ENCODE measurements at places on chromosomes 3 and 15.

GRCh38 chr3:42066516-42067181 lies 24.5 kb upstream of the TRAK1 start:
- no peak for DNase-seq

DNA sequence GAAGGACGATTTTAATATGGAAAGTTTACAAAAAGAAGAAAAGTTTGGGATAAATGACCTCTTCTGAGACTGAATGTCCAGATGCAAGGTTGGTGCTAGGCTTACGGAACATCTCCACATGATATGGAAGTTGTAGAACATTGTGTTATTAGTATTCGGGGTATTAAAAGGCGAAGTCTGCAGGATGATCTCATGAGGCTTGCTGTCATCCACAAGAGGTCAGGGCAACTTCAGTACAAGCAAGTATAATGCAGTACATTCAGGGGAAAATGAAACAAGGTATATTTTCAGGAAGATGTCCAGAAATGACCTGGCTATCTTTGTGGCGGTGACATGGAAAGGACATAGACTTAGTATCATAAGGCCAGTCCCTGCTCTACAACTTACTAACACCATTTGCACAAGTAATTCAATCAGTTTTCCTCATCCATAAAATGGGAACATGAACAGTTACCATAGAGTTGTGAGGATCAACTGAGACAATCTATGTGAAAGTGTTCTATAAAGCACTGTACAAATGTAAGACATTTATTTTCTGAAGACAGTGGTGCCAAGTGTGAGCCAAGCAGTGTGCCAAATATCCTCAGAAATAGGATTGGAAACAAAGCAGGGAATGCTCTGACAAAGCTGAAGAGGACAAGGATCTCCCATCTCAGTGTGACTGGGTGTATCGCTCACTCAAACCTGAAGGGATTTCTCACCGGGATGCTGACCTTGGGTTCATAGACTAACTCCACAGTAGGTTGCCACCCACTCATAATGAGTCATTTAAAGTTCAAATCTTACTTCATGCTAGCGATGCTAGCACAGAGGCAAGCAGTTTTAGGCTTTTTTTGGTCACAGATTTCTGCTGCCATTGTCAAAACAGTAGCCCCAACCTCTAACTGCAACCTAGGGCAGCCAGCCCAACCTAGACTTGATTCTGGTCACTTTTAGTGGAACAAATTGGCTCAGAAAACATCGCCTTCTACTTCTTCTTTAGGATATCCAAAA lies 118.3 kb downstream of the TIGIT start:
- no peak for DNase-seq

- DNase-seq: no peak
Observed at GRCh38 chr3:172153335-172153861, 114.0 kb downstream of the FNDC3B start.

DNA sequence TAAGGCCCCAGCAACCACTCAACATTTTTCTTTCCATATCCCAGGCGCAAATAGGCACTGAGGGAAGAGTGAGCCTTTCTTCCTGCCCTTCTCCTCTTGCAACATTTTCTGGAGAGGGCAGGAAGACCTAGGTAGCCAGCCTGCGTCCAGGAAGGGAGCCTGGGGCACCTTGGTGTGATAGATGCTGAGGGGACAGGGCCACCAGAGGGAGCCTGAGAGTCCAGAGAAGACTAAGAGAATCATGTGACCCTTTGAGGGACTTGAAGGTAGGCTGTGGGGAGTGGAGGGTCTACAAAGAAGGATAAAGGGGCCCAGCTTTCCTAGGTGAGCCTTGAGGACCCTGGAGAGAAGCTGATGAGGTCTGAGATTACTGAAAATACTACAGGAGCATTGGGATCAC lies 346.6 kb downstream of the CNTN6 start:
- no peak for DNase-seq

DNA sequence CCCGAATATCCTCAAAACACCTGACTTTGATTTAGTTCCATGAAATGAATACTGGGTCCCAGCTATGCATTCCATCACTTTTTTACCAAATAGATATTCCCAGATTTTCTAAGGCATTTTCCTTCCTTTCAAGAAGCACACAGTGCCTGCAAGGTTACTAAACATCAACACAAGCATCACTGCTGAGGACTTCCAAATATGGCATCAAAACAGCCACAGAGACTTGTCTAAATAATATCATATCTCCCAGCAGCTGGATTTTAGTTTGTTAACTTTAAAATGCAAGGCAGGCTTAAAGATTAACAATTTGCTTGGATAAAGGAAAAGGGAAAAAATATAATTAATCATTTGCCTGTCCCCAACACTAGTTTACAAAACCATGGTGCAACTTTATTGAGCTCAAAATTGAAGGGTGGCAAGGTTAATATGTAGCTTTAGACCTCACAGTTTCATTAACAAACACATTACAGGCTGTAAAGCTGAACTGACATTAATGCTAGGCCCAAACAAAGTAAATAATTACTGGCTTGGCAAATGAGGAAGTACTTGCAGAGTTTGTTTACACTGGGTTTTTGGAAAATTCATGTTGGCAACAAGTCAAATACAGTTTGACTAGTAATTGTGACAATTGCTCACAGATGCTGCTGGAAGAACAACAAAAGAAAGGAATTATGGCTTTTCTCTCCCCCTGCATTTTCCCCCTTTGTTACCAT lies 401.7 kb upstream of the CDIN1 start:
- DNase-seq: no peak

DNA sequence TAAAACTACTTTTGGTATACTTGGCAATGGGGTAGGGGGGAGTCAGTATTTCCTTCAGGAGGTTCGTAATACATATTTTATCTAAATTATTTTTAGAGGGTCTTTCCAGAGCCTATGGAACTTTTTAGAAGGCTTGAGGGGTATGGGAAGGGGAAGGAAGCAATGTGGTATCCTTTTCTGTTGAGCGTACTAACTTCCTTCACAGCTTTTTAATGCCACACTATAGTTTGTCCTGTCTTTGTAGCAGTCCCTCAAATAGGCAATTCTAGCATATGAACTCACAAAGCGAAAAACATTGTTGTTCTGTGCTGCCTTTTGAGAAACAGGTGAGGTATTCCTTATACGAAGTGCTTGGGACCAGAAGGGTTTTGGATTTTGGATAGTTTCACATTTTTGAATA lies 22.3 kb upstream of the P2RY13 start:
- no peak for DNase-seq

GRCh38 chr15:72813345-72814004 lies 29.9 kb upstream of the ADPGK start:
- no peak for DNase-seq

DNA sequence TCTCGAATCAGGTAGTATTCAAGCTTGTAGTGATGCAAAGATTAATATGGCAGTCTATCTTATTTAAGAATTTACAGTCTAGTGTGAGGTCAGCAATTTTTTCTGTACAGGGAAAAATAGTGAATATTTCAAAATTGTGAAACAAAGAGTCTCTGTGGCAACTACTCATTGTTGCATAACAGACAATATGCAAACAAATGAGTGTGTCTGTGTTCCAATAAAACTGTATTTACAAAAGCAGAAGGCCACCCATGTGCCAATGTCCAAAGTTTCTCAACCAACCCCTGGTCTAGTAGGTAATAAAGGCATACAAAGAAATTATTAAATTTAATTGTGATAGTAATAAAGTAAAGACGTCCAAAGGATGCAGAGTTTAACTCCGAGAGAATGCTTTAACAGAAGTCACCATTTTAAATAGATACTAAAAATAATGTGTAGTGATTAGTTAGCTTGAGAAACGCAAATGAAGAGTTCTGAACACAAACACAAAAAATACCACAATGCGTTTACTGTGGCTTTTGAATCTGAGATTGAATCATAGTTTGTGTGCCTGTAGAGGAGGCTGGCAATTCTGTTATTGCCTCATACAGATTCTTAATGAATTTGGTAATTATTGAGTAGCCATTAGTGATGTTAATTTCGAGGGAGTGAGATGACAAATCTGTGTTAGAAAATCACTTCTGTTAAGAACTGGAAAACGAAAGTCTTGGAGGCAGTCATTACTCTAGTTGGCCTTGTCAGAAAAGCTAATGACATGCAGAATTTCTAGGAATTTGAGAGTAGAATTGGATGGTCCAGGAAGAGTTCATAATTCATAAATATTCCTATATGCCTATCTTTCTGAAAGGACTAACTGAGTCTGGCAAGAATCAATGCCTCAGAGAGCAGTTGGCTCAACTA lies 48.7 kb downstream of the CADM2 start:
- no peak for DNase-seq

DNA sequence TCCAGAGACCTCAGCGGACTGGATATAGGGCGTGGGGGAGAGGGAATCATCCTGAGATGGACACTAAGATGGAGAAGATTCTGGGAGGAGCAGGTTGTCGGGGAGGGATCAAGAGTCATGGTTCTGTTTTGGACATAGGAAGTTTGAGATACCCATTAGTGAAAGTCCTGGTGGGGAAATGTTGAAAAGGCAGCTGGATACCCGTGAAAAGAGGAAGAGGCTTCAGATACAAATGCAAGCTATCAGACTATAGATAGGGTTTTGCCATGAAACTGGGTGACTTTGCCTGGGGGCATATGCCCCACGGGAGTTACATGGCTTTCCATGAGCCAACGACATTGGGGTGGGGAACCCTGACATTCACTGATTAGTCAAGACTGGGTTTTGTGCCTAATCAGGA lies 1.1 kb upstream of the GPR62 start:
- DNase-seq: no peak

DNA sequence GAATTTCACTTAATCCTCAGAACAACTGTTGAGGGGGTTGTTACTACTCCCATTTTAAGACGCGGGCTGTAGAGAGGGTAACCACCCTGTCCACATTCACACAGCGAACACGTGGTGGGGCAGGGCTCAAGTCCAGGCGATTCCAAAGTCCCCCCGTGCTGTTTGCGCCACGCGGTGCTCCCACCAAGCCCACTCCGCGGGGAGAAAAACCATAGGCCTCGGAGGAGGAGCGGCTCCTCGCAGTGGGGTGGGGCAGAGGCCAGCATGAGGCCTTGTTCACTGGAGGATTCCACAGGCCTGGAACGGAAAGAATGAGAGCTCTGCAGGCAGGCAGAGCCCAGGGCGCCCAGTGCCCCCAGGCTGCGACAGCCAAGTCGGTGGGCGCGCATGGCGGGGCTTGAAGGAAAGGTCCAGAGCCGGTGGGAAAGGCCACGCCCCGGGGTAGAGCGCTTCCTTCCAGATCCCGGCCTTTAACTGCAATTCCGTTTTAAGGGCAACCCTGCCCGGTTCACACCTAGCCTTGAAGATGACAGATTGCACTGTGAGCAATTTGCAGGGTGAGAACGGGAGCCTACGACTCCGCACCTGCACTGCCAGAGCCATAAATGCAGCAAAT lies 161.8 kb upstream of the TBL1XR1 start:
- no peak for DNase-seq

GRCh38 chr15:85289677-85290365 lies 90.6 kb upstream of the AKAP13 start:
- no peak for DNase-seq

- no peak for DNase-seq
Observed at GRCh38 chr15:63726491-63726890, 107.3 kb downstream of the HERC1 start.

- no peak for DNase-seq
Observed at GRCh38 chr15:51864408-51865056, 35.1 kb downstream of the TMOD3 start.

GRCh38 chr3:79726786-79727185 lies 41.0 kb downstream of the ROBO1 start:
- DNase-seq: no peak

GRCh38 chr15:40313531-40314398 lies 6.0 kb upstream of the PLCB2 start:
- DNase-seq: no peak

Data from stimulated activated CD8-positive, alpha-beta memory T cell treated with anti-CD3 and anti-CD28 coated beads, Interleukin-7, amount 100 ng/mL, for 24 hours (primary cell).